ENCODE measurements at places on chromosomes 2 and 18. TPM values are rescaled to one million over a fixed set of nuclear protein-coding genes. Genes with fewer than 3 reads are reported as not detected.

Gene PLGLB2
- total RNA-seq, result 0.97 TPM

Gene SP140
- total RNA-seq, result 0.57 TPM

Gene EPHA4
- 72.6 TPM for total RNA-seq

Gene ALK
- not detected for total RNA-seq

Gene EVA1A
- 2.7 TPM for total RNA-seq

Gene EFR3B
- total RNA-seq, result 8.9 TPM

Gene ASB18
- total RNA-seq, result 44.4 TPM

Data from cardiac septum (tissue), 1 donor.